ENCODE measurements at places on chromosomes 1 and 21.

GRCh38 chr21:16492356-16492755, 762.6 kb downstream of the USP25 start:
- no peak for DNase-seq

DNA sequence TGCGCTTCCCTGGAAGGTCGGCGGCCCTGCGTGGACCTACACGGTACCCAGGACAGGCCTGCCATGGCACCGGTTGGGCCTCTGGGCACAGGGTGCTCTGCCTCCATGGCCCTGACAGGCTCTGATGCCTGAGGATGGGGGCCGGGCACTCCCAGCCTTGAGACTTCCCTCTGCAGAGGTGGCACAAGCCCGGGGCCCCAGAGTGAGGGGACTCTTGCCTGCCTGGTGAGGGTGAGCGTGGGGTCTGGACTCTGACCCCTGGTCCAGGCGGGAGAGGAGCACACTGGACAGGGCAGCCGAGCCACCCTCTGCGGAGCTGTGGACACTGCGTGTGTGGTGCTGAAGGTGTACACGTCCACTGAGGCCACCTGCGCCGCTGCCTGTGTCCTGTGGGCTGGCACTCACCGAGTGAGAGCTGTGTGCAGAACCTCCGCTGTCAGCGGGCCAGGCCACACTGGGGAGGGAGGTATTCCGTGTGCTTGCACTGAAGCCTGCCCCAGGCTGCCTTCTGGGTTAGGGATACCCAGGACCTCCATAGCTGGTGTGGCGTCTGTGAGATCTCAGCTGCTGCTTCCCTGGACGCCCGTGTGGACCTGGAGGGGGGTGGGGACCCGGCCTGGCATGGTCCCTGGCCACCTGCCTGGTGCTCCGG, 10.4 kb downstream of the SKI start:
- no peak for DNase-seq

- DNase-seq, result no peak
These were observed 45.6 kb upstream of the RGS2 start for GRCh38 chr1:192763243-192763642.

GRCh38 chr1:241464985-241465384, 54.6 kb downstream of the FH start:
- DNase-seq, result no peak

GRCh38 chr1:78836726-78837125, 169.8 kb downstream of the ADGRL4 start:
- no peak for DNase-seq

DNA sequence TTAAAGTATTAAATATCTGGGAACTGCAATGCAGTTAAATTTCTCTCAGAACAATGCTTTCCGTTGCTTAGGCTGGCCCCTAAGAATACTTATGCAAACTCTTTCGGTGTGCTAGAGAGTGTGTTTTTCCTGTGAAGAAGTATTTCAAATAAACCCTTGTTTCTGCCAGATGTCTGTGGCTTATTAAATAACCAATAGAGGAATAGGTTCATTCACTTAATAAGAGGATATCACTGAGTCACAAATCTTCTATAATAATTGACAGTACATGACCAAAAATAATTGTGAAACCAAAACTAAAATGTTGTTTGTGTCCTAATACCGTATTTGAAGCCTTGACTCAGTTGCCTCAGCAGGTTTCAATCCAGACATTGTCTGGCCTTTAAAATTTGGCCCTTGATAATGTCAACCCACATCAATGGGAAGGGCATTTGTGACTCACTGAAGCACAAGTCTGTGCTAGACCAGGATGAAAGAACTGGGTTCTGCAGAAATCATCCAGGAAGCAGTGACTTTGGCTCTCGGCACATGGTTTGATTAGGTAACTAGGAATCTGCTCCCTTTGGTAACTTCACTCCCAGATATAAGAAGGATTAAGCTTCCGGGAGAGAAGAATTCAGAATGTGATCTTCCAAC, 104.2 kb upstream of the BARHL2 start:
- peak; percentile 59 for DNase-seq

- peak; percentile 83 for DNase-seq
These were observed at the start of gene TRIM62 for GRCh38 chr1:33181921-33182341. TRIM62 (minus strand) TSS chr1:33182043; CDS start chr1:33181432, 611 bp downstream.

DNA sequence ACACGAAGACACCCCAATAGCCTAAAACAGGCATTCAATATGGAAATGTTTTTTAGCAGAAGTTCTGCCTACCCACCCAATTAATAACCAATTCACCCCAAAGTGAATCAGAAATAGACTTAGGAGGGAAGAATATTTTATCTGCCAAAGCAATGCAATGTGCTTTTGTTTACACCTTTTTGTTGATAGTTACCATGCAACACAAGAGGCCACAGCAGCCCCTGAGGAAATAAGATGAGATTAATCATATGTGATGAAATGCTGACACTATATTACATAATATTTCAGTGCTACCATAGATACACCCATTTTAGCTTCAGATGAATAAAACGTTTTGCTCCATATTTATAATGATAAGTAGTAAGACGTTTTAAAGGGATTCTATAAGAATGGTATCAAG, 60.9 kb upstream of the RGS2 start:
- DNase-seq, result peak; percentile 13

- no peak for DNase-seq
These were observed 104.8 kb downstream of the RGL1 start for GRCh38 chr1:183909672-183910071.

DNA sequence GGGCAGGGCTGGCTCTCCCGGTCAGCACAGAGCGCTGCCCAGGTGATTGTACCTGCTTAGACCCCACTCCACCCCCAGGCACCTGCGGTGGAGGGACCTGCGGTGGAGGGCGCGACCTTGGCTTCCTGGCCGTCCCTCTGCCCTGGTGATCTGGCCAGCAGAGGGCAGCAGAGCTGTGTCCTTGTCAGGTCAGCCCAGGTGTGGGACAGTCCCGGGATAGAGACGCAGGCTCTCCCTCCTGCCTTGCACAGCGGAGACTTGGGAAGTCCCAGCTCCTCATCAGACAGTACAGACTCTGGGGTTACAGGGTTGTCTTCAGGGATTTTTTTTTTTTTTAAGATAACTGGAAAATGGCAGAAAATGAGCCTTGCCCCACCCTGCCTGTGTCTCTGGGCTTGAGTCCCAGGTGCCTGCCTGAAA, 10.0 kb downstream of the SLX9 start:
- peak; percentile 62 for DNase-seq

DNA sequence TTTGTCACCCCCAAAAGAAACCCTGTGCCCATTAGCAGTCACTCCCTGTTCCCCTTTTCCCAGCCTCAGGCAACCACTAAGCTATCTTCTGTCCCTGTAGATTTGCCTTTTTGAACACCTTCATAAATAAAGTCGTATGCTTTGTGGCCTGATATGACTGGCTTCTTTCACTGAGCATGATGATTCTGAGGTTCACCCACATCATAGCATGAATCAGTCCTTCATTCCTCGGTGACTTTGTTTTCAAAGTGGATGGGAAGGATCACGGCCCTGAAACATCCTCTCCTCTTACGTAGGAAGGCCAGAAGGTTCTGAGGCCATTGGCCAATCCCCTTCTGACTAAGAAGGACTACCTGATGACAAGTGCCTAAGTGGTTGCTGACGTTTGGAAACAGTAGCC, 39.1 kb downstream of the NIPAL3 start:
- DNase-seq, result no peak

GRCh38 chr1:70314706-70315304, 39.7 kb downstream of the ANKRD13C start:
- DNase-seq, result peak; percentile 3

- DNase-seq, result no peak
These were observed 31.5 kb downstream of the OLIG1 start for GRCh38 chr21:33101300-33101911.

GRCh38 chr1:22075718-22076117, 23.2 kb downstream of the CDC42 start:
- DNase-seq, result no peak

DNA sequence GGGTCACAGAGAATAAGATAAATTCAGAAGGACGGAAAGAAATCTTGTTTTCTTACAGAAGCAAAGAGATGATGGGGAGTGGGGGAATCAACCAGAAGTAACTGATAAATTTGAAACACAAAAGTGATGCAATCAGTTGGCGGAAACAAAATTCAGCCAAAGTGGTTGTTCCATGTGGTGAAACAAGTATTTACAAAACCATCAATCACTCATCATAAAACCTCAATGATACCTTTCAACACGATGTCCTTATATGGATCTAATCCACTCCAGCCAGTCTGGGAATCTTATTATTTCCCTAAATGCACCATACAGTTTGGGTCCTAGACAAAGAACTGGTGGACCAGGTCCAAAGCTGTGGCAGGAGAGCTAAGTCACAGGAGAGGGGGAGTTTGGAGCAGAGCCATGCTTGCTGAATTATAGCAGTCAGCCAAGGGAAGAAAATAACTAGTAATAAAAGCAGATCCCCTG, 303.8 kb upstream of the LRRC7 start:
- no peak for DNase-seq
